Activated CD8-positive, alpha-beta memory T cell treated with anti-CD3 and anti-CD28 coated beads for 1 hour (primary cell): ENCODE measurements at places on chromosomes 3 and 15.

DNA sequence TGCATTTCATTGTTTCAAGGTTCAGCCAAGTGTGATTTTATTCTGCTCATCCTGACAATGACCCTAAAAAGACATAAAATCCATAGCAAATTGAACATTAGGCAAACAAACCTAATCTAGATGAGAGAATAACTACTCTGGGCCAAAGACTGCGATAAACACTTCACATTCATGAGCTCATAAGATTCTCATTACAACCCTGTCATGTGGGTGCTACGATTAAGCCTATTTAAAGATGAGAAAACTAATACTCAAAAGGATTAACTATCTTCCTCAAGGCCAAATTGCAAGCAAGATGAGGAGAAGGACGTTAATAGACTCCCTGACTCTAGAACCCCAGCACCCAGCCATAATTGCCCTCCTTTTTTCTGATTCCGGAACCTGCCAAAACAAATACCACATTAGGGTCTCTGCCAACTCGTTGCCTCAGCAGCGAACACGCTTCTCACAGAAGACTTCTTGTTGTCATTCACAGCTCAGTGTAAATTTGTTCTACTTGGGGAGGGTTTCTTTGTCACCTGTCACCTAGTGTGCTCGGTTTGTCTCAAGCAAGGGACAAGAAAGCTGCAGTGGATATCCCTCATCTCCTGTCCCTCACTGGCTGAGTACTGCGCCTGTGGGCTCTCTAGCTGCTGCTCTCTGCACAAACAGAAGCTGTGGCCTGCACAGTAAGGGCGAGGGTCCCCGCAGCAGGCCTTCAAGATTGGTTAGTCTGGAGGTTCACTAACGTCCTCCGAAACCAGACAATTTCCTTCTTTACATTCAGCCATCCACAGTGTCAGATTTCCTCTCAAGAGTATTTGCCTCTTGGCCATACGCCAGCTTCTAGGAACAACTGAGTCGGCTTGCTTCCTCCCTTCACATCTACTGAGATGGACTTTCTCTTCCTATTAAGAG, 200.0 kb upstream of the UBE2E2 start:
- DNase-seq = no peak

GRCh38 chr3:69357196-69357595, 28.7 kb downstream of the FRMD4B start:
- no peak for DNase-seq

DNA sequence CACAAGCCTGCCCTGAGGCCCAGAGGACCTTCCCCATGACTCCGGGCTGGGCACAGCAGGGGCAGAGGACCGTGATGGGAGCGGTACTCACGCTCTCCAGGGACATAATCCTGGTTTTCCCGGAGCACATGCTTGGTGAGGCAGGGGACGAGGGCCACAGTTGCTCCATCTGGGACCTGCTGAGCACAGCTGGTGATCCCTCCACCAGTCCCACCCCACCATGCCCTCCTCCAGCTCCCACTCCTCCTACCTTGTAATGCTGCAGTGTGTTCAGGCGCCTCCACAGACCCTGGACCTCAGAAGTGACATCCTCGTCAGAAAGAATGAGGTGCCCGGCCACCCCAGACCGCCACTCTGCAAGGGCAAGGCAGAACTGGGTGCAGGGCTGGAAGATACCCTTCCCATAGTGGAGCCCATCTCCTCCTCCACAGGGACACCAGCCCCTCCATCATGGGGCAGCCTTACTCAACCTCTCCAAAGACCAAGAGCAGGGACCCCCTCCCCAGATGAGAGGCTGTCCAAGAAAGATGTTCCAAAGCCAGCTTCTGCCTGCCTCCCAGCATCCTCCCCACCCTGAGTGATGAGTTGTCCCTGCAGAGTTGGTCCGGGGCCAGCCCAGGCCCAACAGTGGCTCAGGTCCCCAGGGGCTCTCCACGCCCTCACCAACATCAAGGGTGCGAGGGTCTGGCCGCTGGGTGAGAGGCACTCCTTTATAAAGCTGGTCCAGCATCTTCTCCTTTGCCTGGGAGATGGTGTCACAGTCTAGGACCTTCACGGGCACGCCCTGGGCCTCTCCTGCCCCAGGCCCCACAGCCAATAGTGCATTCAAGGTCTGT, 19.5 kb downstream of the PLXNB1 start:
- DNase-seq = no peak

GRCh38 chr3:141380279-141380678, 12.0 kb downstream of the ZBTB38 start:
- DNase-seq = no peak

DNA sequence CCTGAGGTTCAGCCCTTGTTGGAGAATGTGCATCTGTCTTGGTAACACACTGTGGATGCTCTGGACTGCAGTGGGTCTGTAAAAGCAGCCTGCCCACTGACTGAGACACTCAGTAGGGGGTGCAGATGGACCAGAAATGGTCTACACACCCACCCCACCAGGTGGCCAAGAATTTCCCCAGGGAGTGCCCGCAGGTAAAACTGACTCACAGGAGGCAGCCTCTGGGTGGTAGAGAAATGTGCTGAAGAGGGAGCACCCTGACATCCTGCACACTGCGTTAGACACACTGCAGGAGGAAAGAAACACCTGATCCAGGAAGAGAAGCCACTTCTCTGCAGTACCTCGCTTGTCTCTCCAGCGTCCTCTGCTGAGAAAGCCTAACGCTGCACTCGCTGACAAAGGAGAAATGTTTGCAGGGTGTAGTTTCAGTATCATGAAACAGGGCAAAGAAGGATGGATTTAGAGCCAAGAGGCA, 109.5 kb upstream of the ABHD17C start:
- no peak for DNase-seq

- no peak for DNase-seq
Observed at GRCh38 chr3:116341899-116342298, 103.4 kb downstream of the LSAMP start.

- DNase-seq = no peak
Observed at GRCh38 chr3:170695486-170696064, 109.7 kb upstream of the SLC7A14 start.

GRCh38 chr3:97720417-97720816, 44.1 kb upstream of the ARL6 start:
- DNase-seq = no peak

DNA sequence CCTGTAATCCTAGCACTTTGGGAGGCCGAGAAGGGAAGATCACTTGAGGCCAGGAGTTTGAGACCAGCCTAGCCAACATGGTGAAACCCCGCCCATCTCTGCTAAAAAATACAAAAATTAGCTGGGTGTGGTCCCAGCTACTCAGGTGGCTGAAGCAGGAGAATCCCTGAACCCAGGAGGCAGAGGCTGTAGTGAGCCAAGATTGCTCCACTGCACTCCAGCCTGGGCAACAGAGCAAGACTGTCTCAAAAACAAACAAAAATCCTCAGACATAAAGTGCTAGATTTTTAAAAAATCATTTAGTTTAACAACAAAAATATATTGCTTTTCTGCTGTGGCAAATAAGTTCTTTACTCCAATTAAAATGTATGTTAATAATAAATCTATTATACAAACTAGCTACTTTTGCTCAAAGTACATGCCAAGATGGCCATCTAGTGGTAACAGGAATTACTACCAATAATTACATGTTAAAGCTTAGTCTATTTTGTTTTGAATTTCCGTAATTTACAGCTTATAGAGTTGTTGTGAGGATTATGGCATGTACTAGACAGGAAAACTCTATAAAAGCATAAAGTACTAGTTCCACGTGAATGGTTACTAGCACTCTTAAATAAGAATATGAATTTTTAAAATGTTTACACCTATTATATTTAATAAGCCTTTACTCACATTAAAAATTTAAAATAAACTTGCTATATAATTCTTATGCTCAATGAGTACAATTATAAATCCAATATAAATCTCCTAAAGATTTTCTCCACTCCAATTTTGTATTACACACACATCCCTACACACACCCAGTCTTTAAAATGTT, 39.0 kb downstream of the GABPB1 start:
- DNase-seq = no peak

DNA sequence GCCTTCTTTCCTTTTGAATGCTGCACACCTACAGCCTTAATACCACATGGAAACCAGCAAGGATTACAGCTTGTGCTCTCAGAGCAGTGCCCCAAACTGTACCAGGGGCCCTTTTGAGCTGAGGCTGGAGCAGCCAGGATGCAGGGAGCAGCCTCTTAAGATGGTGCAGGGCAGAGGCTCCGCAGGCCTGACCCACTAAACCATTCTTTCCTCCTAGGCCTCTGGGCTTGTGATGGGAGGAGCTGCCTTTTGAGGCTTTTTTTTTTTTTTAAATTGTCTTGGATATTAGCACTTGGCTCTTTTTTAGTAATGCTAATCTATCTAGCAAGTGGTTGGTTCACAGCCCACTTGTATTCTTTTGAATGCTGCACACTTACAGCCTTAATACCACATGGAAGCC, 37.7 kb downstream of the PFN2 start:
- DNase-seq = no peak

- DNase-seq = no peak
Observed at GRCh38 chr15:41977757-41978383, 5.5 kb upstream of the EHD4 start.

DNA sequence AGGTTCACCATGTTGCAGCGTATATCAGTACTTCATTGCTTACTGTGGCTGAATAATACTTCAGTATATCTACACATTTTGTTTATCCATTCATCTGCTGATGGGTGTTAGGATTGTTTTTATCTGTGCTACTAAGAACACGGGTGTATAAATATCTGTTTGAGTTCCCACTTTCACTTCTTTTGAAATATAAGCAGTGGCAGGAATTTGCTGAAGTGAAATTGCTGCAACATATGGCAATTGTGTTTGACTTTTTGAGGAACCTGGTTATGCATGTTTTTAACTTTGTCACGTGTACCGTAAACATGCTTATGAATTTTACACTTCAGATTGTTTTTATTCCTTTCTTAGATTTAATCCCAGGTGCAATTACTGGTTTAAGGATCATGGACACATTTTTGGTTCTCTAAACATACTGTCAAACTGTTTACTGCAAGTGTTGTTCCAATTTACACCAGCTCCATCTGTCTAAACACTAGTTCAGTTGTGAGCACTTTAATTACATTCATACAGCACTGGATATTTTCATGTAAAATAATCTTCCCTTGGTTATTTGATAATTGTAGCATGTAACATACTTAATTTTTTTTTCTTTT, 23.1 kb downstream of the TRAK1 start:
- no peak for DNase-seq

DNA sequence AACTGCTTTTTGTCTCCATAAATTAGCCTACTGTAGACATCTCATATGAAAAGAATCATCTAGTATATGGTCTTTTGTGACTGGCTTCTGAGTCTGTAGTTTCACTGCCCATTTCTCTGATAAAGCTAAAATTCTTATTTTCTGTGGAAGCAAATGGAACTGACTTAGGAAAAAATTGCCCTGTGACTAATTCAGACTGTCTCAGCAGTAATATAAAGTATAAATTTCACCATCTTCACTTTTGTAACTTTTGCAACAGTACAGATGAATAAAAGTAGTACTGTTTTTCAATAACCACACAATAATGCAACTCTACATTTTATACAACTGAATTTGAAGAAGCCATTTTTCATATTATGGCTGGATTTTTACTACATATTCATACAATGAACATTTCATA, 104.1 kb downstream of the TBC1D5 start:
- no peak for DNase-seq

DNA sequence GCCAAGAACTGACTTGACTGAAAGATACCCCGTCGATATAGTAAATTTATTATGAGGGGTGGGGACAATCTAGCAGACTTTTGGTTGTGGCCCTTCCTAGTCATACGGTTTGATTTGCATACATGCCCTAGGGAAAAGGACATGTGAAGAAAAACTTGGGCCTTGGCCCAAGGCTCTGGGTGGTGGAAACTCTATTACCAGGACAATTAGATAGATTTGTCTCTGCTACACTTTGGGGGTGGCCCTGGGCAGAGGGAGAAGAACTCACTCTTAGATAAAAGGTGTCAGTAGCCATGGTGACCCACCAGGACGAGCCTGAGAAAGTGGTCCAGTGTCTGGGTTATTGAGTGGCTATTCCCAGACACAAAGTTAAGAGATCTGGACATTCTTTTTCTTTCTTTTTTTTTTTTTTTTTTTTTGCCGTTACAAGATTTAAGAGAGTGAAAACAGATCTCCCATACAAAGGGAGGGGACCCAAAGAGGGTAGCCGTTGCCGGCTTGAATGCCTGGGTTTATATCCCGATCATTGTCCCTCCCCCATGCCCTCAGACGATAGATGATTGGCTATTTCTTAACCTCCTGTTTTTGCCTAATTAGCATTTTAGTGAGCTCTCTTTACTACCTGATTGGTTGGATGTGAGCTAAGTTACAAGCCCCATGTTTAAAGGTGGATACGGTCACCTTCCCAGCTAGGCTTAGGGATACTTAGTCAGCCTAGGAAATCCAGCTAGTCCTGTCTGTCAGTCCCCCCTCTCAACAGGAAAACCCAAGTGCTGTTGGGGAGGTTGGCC, 96.4 kb upstream of the SMAD3 start:
- no peak for DNase-seq

DNA sequence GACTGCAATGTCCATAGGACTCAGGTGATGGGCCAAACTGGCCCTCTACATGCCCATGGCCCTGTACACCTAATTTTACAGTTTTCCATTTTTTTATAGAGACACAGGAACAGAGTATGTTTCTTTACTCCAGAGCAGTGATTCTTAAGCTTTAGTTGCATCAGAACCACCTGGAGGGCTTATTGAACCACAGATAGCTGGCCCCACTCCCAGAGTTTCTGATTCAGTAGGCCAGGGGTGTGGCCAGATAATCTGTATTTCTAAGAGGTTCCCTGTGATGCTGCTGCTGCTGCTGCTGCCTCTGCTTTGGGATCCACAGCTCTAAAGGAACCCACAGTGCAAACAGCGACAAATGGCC, 5.1 kb downstream of the RBP1 start:
- DNase-seq = no peak

- peak; percentile 77 for DNase-seq
Observed at GRCh38 chr3:15271785-15272381, 60.5 kb downstream of the SH3BP5 start.

DNA sequence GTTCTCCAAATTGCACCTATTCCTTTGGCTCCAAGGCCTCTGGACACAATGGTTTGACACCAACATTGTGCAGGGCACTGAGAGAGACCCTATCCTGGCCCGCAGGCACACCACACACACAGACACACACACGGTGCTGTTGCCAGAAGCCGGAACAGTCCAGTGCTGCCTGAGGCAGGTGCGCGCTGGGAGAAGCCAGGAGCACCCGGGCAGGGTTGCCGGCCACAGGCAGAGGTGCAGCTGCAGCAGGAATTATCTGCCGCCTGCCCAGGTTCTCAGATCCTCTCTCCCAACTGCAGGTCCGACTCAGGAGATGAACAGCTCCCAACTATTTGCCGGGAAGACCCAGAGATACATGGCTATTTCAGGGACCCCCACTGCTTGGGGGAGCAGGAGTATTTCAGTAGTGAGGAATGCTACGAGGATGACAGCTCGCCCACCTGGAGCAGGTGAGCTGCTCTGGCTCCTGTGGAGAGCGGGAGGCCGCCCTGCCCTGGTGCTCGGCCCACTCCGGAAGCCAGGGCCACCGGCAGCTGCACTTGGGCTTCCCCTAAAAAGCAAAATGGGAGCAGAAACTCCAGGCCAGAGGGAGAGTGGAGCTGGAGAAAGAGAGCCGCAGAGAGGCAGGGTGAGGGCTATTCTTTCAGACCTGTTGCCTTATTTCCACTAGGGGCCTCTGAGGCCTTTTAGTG, 42.9 kb downstream of the CHDH start:
- DNase-seq = no peak
